ENCODE measurements at places on chromosomes 1 and 21. TPM values are rescaled to one million over a fixed set of nuclear protein-coding genes. Genes with fewer than 3 reads are reported as not detected.

KCND3 gene
- polyA plus RNA-seq, result 0.06 TPM

DNAJC6 gene
- polyA plus RNA-seq, result 0.21 TPM

NCMAP gene
- 0.09 TPM for polyA plus RNA-seq

PADI6 gene
- polyA plus RNA-seq, result not detected

EPB41 gene
- 84.1 TPM for polyA plus RNA-seq

BSND gene
- polyA plus RNA-seq, result not detected

LRRC39 gene
- not detected for polyA plus RNA-seq

ZNF683 gene
- polyA plus RNA-seq, result 0.42 TPM

SHE gene
- polyA plus RNA-seq, result not detected

RGS4 gene
- polyA plus RNA-seq, result not detected

FCGR2B gene
- polyA plus RNA-seq, result 0.16 TPM

GRCh38 chr1:206558794-206559671 is 51.7 kb downstream of the RASSF5 start:
- H3K36me3 ChIP-seq, result peaks cover 36% of the 10 kb centered on the region
- peak overlapping the region; percentile 95 for H3K27ac ChIP-seq
- no peaks in the 10 kb centered on the region for H3K27me3 ChIP-seq
- H3K4me3 ChIP-seq, result peak overlapping the region; percentile 99

DNA sequence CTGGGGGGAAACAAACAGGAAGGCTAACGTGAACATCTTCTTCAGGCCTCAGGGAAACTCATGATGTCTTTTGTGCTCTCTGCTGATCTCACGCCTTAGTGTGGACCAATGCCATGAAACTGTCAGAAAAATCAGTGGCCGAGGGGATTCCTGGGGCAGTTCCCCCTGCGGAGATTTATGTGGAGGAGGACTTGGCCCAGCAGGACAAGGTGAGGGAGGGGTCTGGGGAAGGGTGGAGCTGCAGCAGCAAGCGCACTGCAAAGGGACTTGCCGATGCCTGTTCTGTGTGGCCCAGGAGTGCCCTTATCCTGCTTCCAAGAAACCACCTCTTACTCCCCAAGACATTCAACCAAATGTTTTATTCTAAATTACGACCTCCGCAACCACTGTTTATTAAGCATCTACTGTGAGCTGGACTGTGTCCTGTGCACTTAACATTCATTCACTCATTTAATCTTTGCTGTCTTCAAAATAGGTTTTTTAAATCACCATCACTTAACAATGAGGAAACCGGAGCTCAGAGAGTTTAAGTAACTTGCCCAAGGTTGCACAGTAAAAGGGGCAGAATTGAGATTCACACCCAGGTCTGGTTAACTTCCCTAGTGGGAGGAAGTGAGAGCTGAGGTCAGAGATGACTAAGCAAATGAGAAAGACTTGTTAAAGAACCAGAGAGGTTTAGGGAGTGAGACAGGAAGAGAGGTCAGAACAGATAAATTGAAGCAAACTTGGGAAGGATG is 49.7 kb downstream of the FHAD1 start:
- H3K27ac ChIP-seq, result no peak overlapping the region
- H3K36me3 ChIP-seq, result no peaks in the 10 kb centered on the region
- no peak overlapping the region for H3K4me3 ChIP-seq
- peaks cover 6% of the 10 kb centered on the region for H3K4me1 ChIP-seq

DNA sequence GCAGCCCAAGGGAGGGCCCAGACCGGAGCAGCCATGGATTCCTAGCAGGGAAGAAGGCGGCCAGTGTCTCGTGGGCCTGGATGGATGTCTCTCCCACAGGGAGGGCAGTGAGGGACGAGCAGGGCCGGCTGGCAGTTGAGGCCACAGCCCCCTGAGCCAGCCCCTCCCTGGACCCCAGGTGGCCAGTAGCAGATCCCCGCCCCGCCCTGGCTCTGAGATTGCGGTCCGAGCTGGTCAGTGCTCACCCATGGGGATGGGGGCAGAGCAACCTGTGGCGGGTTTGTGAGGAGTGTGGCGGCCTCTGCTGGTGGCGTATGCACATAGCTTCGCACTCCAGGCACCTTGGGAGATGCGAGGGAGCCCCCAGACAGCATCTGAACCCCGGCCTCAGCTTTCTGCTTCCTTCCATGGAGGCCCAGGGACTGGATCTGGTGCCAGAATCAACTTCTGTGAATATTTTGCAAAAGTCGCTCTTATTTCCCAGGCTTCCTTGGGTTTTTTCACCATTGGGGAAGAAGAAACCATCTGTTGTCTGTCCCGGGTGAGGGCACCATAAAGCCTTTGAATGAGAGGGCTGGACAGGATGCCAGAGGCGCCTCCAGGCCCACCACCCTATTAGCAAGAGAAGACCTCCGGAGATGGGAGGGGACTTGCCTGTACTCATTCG is 8.4 kb upstream of the KCNN3 start:
- H3K27me3 ChIP-seq, result peaks cover 5% of the 10 kb centered on the region
- peak; percentile 83 for DNase-seq
- H3K27ac ChIP-seq, result no peak overlapping the region
- H3K36me3 ChIP-seq, result no peaks in the 10 kb centered on the region
- no peaks in the 10 kb centered on the region for H3K4me1 ChIP-seq
- H3K4me3 ChIP-seq, result no peak overlapping the region

DNA sequence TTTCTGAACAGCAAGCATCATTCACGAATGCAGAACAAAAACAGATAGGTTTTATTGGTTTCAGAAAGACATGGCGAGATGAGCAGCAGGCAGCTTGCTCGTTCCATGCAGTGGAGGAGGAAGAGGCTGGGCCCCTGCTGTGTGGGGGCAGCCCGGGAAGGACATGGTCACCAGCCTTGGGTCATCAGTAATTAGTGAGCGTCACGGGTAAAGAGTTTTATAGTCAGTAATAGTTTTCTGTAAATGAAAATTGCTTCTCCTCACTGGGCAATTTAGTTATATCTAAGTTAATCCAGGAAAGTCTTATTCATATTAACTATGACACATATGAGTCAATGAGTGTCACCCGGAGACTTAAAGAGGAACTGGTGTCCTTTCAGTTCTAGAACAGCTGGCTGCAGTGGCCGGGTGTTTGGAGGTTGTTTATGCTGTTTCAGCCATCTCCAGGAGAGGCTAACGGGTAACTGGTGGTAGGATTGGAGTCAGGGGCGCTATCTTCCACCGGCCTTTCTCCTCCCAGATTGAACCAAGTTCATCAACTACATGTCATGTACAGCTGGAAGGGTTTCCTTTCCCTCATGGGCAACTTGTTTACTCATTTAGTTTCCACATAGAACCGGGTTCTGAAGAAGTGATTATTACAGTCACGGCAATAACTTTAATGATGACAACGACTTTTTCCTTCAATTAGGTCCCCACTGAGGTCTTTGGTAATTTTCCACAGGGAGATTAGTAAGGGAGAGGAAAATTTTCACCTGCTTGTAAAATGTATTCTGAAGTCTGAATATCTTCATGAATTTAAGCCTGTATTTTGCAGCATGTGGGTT is 34.6 kb upstream of the SLC45A1 start:
- peaks cover 3% of the 10 kb centered on the region for H3K36me3 ChIP-seq
- H3K4me3 ChIP-seq, result no peak overlapping the region
- H3K27ac ChIP-seq, result no peak overlapping the region
- no peak for DNase-seq
- peaks cover 7% of the 10 kb centered on the region for H3K4me1 ChIP-seq

DNA sequence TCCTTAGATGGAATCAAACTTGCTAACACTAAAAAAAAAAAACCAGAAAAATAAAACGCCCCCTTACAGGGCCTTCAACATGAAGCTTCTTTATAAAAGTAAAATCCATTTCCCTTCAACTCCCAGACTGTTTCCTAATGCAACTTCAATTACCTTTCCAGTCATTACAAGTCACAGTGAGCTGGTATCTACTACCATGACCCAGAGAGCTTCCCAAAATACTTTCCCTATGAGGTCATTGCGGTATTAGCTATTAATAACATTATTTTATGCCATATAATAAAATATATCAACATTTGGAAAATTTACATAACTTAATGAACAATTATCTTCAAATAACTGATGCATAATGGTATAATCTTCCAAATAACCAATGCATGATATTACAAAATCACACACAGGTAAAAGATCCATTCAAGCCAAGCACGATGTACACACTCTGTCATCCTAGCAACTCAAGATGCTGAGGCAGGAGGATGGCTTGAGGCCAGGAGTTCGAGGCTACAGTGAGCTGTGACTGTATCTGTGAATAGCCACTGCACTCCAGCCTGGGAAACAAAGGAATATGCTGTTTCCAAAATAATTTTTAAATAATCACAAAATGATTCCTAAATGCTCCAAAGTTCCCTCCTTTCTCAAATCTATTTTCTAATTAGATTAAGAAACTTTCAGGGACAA is 24.1 kb downstream of the EIF4G3 start:
- H3K4me3 ChIP-seq, result no peak overlapping the region
- H3K27me3 ChIP-seq, result no peaks in the 10 kb centered on the region
- peaks cover 2% of the 10 kb centered on the region for H3K36me3 ChIP-seq
- peaks cover 7% of the 10 kb centered on the region for H3K4me1 ChIP-seq
- DNase-seq, result no peak

DNA sequence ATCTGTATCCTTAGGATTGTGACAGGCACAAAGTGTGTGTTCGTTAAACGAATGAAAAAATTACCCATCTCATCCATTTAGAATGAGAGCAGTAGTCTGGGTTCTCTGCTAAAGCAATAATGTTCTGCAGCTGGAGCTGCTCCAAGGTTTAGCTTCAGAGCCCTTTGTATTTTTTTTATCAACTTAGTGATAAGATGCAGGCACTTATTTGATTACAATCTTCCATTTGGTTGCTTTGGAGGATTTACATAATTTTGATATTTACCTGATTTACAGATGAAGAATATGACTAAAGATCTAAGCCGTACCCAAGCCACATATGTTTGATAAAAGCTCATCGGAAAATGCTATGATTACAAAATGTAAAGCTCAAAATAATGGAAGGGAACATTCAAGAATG is 201.2 kb downstream of the KCTD3 start:
- no peak overlapping the region for H3K4me3 ChIP-seq
- H3K27ac ChIP-seq, result no peak overlapping the region
- no peak for DNase-seq
- H3K4me1 ChIP-seq, result no peaks in the 10 kb centered on the region
- H3K36me3 ChIP-seq, result no peaks in the 10 kb centered on the region

DNA sequence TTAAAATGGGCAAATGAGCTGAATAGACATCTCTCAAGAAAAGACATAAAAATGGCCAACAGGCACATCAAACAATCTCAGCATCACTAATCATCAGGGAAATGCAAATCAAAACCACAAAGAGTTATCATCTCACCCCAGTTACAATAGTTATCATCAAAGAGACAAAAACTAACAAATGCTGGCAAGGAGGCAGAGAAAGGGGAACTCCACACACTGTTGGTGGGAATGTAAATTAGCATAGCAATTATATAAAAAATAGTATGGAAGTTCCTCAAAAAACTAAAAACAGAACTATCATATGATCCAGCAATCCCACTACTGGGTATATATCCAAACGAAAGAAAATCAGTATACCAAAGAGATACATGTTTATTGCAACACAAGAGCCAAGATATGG is 68.7 kb downstream of the DENND1B start:
- H3K4me1 ChIP-seq, result peaks cover 16% of the 10 kb centered on the region
- H3K4me3 ChIP-seq, result no peak overlapping the region
- H3K36me3 ChIP-seq, result peaks cover 8% of the 10 kb centered on the region

DNA sequence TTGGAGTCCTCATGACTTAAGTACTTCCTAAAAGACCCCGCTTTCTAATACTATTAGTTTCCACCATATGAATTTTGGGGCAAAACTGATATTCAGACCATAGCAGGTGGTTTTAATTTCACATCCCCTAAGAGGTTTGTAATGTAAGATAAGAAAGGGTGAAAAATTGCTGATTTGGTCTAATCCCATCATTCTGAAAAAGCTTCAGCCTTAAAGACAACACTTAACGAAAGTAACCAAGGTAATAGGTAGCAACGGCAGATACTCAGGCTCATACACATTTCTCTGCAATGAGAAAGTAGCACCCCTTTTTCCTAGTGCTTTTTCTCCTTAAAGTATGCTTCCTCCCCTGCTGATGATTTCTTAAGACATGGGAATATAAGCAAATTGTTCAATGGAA is 376.9 kb upstream of the LYPLAL1 start:
- H3K36me3 ChIP-seq, result no peaks in the 10 kb centered on the region
- H3K4me1 ChIP-seq, result no peaks in the 10 kb centered on the region
- DNase-seq, result no peak
- H3K27me3 ChIP-seq, result peaks cover 2% of the 10 kb centered on the region
- H3K4me3 ChIP-seq, result no peak overlapping the region

DNA sequence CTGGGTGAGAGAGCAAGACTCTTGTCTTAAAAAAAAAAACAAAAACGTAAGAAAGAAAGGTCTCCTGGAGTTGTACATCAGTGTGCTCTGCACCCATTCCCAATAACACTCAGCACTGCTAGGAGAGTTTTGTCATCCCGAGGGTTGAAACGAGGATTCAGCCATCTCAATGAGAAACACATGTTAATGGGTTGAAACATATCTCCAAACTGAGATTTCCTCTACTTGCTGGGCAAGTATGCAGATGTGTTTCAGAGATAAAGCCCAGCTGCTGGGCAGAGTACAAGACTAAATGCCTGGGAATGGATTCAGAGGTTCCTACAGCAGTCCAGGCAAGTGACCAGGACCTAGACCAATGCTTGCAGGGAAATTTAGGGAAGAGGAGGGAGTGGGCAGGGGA is 2.6 kb upstream of the MFN2 start:
- no peak overlapping the region for H3K4me3 ChIP-seq
- H3K27me3 ChIP-seq, result no peaks in the 10 kb centered on the region
- H3K4me1 ChIP-seq, result peaks cover 32% of the 10 kb centered on the region
- H3K27ac ChIP-seq, result no peak overlapping the region
- H3K36me3 ChIP-seq, result peaks cover 4% of the 10 kb centered on the region

- H3K4me3 ChIP-seq, result peak overlapping the region; percentile 86
- DNase-seq, result no peak
- peaks cover 19% of the 10 kb centered on the region for H3K27me3 ChIP-seq
Observed at GRCh38 chr1:65149351-65150107, 1.5 kb downstream of the AK4 start.

- no peak for DNase-seq
- H3K36me3 ChIP-seq, result no peaks in the 10 kb centered on the region
- no peak overlapping the region for H3K27ac ChIP-seq
Observed at GRCh38 chr1:234746798-234747196, 136.8 kb upstream of the IRF2BP2 start.

DNA sequence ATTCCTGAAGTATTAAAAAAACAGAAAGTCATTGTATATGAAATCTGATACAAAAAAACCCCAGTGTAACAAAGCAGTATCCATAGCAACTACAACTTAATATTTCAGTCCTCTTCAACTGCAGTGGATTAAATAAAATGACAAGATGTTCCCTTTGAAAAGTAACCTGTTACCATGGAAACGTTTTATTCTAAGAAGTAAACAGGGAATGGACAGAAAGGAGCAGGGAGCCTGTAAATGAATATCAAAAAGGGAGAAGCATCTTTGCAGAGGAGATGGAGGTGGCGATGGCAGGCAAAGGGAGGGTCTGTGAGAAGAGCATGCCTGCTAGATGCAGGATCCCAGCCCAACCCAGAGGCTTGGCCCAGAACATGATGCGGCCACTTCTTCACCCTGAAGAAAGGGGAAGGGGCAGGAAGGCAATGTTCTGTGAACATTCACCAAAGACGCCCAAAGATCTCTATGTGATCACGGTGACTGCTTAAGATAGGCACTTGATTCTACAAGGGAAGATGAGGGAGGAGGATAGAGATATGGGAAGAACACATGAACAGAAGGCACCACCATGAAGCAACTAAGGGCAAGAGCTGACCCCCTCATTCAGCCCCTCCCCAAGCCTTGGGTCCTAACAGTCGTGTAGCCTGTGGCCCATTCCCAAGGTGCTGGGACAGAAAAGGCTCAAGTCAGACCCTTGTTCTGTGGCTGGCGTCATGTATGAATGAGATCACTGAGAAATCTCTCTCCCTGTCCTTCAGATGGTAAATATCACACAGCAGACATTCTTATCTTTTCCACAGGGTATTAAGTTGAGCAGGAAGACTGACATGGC is 200.0 kb downstream of the SLC45A1 start:
- no peaks in the 10 kb centered on the region for H3K27me3 ChIP-seq
- H3K4me3 ChIP-seq, result no peak overlapping the region
- H3K4me1 ChIP-seq, result peaks cover 74% of the 10 kb centered on the region
- H3K36me3 ChIP-seq, result peaks cover 12% of the 10 kb centered on the region
- peak overlapping the region; percentile 87 for H3K27ac ChIP-seq
